ENCODE measurements at places on chromosomes 6 and 20.
A peak's percentile ranks its signal among the peaks of the same experiment; 100 is the strongest.

DNA sequence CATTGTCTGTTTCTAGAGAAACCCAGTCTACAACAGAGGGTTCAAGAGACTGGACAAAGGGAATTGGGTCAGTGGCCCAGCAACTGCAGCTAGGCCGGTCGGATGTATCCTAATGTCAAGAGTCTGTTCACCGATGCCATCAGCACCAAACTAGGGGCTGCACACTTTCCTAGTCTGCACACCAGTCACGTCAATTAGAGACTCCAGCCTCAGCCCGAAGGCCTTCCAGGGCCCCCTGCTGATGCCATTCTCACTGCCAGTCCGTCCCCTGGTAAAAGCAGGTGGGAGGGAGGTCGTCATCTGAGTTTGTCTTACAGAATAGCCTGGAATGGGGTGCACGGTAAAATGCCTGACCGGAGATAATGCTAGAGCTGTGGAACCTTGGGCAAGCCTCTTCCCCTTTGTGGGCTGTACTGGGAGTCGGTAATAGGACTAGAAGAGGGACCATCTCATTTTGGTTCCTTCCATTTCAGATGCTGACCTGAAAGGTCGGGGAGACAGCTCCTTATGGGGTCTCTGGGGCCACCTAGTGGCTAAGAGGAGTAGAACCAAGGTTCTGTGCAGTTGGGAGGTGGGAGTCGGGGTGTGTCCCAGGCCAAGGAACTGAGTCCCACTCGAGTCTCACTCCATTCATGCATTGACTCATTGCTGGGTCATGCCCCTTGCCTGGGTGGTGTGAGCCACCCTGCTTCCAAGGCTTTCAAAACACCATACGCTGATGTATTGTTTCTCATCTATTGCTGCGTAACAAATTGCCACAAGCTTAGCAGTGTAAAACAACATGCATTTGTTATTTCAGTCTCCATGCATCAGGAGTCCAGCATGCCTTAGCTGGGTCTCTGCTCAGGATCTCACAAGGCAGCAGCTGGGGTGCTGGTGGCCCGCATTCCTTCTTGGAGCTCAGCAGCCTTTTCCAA lies 5.1 kb downstream of the SOX12 start:
- DNase-seq, result peak; percentile 92

- no peak for DNase-seq
Measured at GRCh38 chr6:131368198-131368911, 204.7 kb upstream of the ARG1 start.

- peak; percentile 49 for DNase-seq
Measured at GRCh38 chr6:16236631-16237199, 1.7 kb upstream of the GMPR start.

DNA sequence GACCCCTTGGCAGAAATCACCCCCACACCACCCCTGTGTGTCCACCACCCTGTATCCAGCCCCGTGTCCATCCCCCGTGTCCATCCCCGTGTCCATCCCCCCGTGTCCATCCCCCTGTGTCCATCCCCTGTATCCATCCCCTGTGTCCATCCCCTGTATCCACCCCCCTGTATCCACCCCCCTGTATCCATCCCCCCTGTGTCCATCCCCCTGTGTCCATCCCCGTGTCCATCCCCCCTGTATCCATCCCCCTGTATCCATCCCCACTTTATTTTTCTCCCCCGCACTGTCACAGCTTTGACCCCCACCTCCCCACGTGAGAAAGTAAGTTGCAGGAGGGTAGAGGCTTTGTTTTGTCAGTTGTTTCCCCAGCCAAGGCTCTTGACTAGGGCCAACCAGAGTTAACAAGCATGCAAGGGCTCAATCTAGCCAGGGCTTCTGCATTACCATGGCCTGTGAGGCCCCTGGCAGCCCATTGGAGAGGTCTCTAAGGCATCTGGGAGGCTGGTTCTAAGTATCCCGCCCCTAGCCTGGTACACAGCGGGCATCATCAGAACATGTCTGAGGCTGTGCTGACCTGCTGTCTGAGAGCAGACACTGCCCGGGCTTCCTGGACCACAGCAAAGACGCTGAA lies 18.1 kb upstream of the SIRPA start:
- peak; percentile 67 for DNase-seq

DNA sequence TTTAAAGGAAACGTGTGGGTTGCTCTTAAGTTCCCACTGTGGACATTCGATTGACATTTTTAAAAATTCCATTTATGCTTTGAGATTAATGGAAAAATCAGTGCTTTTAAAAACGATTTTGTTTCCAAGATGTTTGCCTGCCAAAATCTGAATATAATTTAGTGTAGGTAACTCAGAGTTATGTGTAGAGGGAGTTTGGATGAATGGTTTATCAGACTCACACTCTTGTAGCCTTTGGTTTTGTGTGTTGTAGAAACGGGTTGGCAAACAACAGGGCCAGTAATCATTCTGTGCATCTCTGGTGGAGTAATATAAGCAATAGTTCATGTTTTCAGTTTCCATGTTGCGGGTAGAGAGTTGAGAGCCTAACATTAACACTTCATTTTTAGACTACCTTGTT lies 140.6 kb downstream of the RPS12 start:
- no peak for DNase-seq

- no peak for DNase-seq
Measured at GRCh38 chr6:18021166-18021850, 33.9 kb upstream of the KIF13A start.

GRCh38 chr6:1766654-1767053 lies 156.9 kb downstream of the FOXC1 start:
- no peak for DNase-seq

GRCh38 chr6:10513544-10513943 lies 7.6 kb upstream of the GCNT2 start:
- no peak for DNase-seq

GRCh38 chr6:109722564-109723254 lies 31.6 kb downstream of the FIG4 start:
- DNase-seq, result no peak

DNA sequence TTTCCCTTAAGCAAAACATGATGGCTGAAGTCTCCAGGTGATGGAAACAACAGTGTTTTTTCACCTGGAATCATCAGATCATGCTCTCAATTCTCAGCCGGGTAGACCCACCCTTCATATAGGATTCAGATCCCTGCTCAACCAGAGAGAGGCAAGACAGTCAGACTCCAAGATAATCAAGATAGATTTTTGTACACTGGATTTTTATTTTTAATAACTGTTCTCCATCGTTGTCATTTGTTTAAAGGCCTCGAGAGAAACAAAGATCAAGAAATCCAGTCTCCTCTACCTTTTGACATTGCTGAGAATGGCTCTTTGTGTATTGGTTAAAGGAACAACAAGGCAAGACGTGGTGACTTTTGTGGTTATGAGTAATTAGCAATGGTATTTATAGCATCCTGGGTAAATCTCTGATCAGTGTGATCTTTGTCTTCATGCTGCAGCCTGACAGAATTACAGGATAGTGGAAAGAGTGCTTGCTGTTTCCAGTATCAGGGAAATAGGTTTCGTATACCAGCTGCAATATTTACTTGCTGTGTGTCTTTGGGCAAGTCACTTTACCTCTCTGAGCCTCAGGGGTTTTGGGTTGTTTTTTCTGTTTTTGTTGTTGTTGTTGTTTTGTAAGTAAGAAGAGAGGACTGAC lies 29.9 kb downstream of the ID4 start:
- no peak for DNase-seq

DNA sequence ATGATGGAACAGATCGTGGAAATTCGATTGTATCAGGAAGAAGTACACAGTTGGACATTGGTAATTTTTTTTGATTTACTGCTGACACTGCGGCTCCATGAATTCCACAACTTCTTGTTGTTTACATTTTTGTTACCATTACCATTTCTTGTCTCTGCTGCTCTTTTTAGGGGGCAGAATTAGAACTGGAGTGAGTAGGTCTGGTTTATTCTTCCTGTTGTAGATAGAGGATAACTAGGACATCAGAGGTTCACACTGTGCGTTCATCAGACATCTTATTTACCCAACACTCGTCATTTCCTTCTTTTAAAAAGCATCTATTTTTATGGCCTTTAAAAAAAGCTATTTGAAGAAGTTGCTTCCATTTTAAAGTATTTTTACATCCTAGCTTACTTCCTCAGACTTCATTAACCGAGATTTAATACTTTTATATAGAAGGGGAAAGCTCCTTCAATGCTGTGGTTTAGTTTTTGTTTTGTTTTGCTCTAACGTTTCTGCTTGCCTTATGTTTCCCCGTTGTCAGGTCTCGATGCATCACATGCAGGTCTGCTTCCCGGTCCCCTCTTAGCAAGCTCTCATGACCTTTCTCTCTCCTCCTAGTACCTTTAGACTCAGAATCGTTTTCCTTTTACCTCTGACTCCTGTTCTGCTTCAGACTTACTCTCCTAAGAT lies 139.1 kb downstream of the ARID1B start:
- DNase-seq, result no peak

DNA sequence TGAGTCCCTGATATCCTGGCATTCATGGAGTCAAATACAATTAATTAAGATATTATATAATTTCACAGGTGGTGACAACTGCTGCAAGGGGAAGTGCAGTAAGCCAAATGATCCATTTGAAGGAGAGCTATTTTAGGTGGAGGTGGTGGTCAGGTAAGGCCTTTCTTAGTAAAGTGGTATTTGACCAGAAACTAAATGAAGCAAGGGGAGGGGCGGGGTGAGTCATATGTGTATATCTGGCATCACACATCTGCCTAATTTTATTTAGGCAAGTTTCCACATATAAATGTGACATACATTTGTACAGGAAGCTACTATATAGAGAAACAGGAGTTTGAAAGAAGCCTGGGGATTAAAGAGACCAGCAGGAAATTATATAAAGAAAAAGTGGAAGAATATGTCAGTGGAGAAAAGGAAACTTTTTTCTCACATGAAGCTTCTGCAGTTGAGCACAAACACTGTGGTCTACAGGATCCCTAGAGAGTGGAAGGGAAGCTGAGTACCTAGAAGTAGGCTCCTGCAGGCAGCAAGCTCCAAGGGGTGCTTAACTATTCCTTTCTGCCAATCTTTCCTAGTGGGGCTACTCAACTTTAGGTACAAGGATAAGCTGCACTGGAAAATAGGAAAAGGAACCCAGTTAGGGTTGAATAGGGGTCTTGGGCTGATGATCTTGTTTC lies 99.6 kb downstream of the OGFRL1 start:
- no peak for DNase-seq

DNA sequence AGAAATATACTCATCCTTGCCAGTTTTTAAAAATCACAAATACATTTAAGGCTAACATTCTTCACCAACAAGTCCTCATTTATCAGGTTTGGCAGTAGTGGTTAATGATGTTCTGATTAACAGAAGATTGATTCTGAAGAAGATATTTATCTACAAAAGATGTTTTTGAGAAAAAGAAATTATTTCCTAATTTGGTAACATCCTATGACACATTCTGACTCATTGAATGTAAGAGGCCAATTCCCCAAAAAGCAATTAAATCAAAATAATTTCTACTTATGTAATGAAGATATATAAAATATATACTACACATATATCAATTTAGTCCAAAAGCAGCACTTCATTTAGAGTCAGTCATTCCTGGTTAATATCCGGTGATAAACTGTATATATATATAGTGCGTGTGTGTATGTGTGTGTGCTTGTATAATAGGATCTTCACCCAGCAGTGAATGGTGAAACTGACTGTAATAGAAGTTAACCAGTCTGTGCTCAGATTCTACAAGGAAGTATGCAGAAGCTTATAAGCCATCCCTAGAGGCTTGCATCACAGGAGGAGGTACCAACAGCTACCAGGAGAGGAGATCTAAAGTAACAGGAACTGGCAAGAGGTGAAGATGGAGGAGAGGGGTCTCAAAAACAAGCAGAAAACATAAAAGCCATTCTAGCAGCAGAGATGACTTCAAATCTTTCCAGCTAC lies 82.9 kb upstream of the MARCKS start:
- peak; percentile 76 for DNase-seq

DNA sequence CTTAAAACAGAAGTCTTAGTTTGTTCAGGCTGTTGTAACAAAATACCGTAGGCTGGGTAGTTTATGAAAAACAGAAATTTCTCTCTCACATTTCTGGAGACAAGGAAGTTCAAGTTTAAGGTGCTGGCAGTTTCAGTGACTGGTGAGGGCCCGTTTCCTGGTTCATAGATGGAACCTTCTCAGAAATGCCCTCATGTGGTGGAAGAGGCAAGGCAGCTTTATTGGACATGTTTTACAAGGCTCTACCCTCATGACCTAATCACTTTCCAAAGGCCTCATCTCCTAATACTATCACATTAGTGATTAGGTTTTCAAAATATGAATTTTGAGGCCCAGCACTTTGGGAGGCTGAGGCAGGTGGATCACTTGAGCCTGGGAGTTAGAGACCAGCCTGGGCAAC lies 2.4 kb downstream of the HEBP2 start:
- DNase-seq, result peak; percentile 44

- DNase-seq, result no peak
Measured at GRCh38 chr6:11218538-11219399, 13.7 kb downstream of the NEDD9 start.

- no peak for DNase-seq
Measured at GRCh38 chr6:30188541-30188940, 24.7 kb downstream of the TRIM26 start.

DNA sequence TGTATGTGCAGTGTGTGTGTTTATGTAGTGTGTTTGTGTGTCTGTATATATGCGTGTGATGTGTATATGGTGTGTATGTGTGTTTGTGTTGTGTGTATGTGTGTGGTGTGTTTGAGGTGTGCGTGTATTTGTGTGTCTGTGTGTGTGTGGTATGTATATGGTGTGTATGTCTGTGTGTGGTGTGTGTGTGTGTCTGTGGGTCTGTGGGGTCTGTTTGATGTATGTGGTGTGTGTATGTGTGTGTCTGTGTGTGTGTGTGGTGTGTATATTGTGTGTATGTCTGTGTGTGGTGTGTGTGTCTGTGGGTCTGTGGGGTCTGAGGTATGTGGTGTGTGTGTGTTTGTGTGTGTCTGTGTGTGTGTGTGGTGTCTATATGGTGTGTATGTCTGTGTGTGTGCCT lies 10.8 kb upstream of the MYT1 start:
- no peak for DNase-seq

GRCh38 chr20:53445321-53445731 lies 148.3 kb downstream of the ZNF217 start:
- no peak for DNase-seq

GRCh38 chr20:58179432-58180099 lies 48.9 kb downstream of the ANKRD60 start:
- DNase-seq, result peak; percentile 61

- DNase-seq, result no peak
Measured at GRCh38 chr20:13875265-13875811, 90.5 kb downstream of the NDUFAF5 start.

GRCh38 chr6:112141707-112142106 lies 54.3 kb downstream of the FAM229B start:
- DNase-seq, result no peak

- DNase-seq, result no peak
Measured at GRCh38 chr6:72406517-72406916, 215.3 kb upstream of the KCNQ5 start.

DNA sequence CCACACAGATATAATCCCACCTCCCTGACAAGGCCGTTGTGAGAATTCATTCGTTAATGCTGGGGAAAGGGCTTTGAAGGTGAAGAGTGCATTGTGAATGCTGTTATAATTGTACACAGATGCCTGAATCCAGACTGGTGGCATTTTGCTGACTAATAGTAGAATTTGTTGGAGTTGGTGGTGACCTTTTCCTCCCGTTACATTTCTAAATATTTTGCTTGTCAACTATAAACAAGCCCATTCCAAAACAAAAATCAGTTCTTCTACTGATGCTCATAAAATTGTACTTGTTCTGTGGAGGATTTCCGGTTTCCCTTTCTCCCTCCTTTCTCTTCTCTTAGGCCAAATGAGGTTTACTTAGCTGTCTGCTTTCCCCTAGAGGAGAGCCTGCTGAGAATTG lies 253.1 kb upstream of the SUPT3H start:
- no peak for DNase-seq

GRCh38 chr6:137097526-137097925 lies 52.8 kb upstream of the IL20RA start:
- no peak for DNase-seq

Measured in NB4 (cell line).